ENCODE measurements at places on chromosomes 11 and 22. TPM values are rescaled to one million over a fixed set of nuclear protein-coding genes. Genes with fewer than 3 reads are reported as not detected.

Gene FAM180B
- not detected for total RNA-seq

Gene AMBRA1
- total RNA-seq: 15.8 TPM

Gene IL10RA
- 0.21 TPM for total RNA-seq

Gene SMIM35
- not detected for total RNA-seq

Gene CALCA
- not detected for total RNA-seq

Gene OR52E8
- total RNA-seq: not detected

Gene TYR
- not detected for total RNA-seq

Gene C22orf15
- not detected for total RNA-seq

Gene FGF19
- total RNA-seq: 0.05 TPM

Gene SCGB1C1
- not detected for total RNA-seq

Gene TUB
- 6.4 TPM for total RNA-seq

Gene CARNS1
- 0.08 TPM for total RNA-seq

Gene TRIM48
- not detected for total RNA-seq

Measured in A549 treated with Mapracorat at 1 μM for 4 hours (cell line).